ENCODE measurements at places on chromosomes 4 and X. TPM values are rescaled to one million over a fixed set of nuclear protein-coding genes. Genes with fewer than 3 reads are reported as not detected.

- no peaks in the 10 kb centered on the region for H3K36me3 ChIP-seq
- H3K4me1 ChIP-seq, result peaks cover 8% of the 10 kb centered on the region
- no peak overlapping the region for H3K27ac ChIP-seq
Observed at GRCh38 chr4:104615926-104616325, 121.2 kb upstream of the CXXC4 start.

GRCh38 chrX:24925430-24925829 lies 90.3 kb downstream of the ARX start:
- no peaks in the 10 kb centered on the region for H3K27me3 ChIP-seq
- H3K27ac ChIP-seq, result no peak overlapping the region
- H3K4me1 ChIP-seq, result no peaks in the 10 kb centered on the region
- H3K4me3 ChIP-seq, result no peak overlapping the region
- DNase-seq, result no peak

GRCh38 chrX:21295246-21295820 lies 78.9 kb upstream of the CNKSR2 start:
- no peaks in the 10 kb centered on the region for H3K4me1 ChIP-seq
- DNase-seq, result peak; percentile 51
- no peak overlapping the region for H3K4me3 ChIP-seq
- no peaks in the 10 kb centered on the region for H3K27me3 ChIP-seq

DNA sequence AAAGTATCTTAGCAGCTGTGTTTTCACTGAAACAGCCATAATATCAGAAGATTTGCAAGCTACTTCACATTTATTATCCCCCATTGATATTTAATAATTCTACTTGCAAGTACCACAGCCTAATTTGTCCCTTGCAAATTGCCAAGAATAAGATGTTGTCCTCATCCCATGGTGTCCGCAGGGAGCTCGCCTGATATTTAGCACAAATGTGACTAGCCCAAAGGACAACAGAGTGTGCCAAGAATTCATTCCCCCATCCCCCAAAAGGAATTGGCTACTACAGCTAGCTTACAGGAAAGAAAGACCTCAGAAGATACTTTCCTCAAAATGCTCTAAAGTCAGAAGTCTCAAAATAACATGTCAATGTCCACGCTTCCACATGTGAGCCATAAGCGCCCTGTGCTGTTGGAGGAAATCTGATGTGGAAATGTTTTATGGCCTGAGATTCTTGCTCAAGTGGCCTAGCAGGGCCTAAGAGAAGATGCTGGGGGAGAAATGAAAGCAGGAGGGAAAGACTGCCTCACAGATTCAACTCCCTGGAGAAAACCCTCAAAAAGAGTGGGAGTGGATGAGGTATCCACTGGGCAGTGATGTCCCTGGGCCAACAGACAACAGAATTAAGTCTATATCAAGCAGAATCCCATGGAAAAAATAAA lies 111.4 kb downstream of the SH3KBP1 start:
- no peaks in the 10 kb centered on the region for H3K4me1 ChIP-seq
- no peak overlapping the region for H3K4me3 ChIP-seq
- no peaks in the 10 kb centered on the region for H3K36me3 ChIP-seq
- H3K27ac ChIP-seq, result no peak overlapping the region
- no peak for DNase-seq

DNA sequence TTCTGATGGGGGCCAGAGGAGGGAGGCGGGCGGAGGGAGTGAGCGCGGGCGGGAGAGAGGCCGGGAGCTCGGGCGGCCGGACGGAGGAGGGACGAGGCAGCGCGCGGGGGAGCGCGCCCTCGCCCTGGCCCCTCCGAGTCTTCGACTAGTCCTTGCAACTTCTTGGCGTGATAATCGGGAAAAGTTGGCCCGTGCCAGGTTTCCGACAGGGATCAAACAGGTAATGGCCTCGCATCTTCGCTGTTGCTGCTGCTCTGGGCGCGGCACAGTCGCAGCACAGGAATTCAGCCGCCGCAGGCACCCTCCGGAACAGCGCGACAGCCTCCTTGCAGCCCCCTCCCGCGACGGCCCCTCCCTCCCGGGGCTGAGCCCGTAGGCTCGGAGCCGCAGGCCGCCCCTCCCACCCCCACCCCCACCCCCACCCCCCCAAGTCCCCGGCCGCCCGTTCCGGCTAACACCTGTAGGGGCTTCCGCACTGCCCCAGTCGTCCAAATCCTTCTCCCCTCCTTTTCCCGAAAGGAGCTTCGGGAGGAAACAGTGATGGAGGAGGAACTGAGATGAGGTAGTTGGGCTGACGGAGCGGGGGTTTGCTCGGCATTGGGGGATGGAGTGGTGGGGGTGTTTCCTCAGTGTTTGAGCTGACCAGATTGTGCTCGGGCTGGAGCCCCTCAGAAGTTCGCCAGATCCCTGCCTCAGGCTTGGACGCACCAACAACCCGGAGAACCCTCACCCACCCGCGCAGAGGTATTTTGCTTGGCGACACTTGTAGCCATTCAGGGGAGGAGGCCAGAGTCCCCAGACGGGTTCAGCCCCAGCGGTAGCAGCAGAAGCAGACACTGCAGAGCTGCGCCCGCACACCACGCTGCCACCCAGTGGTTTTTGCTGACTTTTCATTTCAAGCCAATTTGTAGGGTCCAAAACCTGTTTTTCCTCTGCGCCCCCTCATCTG lies at the start of gene FGF13:
Gene FGF13 (minus strand): TSS at position 319 of the 949 bp plus-strand sequence. CDS start 714 bp downstream, outside the sequence.
- peaks cover 18% of the 10 kb centered on the region for H3K36me3 ChIP-seq
- DNase-seq, result peak; percentile 85

GRCh38 chr4:7344636-7345155 lies 90.0 kb downstream of the PSAPL1 start:
- no peaks in the 10 kb centered on the region for H3K36me3 ChIP-seq
- H3K27me3 ChIP-seq, result peaks cover 15% of the 10 kb centered on the region
- H3K4me1 ChIP-seq, result no peaks in the 10 kb centered on the region
- H3K27ac ChIP-seq, result no peak overlapping the region
- H3K4me3 ChIP-seq, result no peak overlapping the region

- peak overlapping the region; percentile 5 for H3K27ac ChIP-seq
- H3K27me3 ChIP-seq, result peaks cover 48% of the 10 kb centered on the region
- peak overlapping the region; percentile 26 for H3K4me3 ChIP-seq
Observed at GRCh38 chr4:4641661-4642495, 100.0 kb upstream of the STX18 start.

GRCh38 chr4:114187592-114187991 lies 208.1 kb upstream of the ARSJ start:
- no peaks in the 10 kb centered on the region for H3K27me3 ChIP-seq
- DNase-seq, result no peak
- no peaks in the 10 kb centered on the region for H3K36me3 ChIP-seq
- H3K4me1 ChIP-seq, result no peaks in the 10 kb centered on the region

- no peak overlapping the region for H3K27ac ChIP-seq
- H3K4me3 ChIP-seq, result no peak overlapping the region
- no peak for DNase-seq
- no peaks in the 10 kb centered on the region for H3K36me3 ChIP-seq
- no peaks in the 10 kb centered on the region for H3K27me3 ChIP-seq
Observed at GRCh38 chr4:116839826-116840225, 245.6 kb downstream of the TRAM1L1 start.

DNA sequence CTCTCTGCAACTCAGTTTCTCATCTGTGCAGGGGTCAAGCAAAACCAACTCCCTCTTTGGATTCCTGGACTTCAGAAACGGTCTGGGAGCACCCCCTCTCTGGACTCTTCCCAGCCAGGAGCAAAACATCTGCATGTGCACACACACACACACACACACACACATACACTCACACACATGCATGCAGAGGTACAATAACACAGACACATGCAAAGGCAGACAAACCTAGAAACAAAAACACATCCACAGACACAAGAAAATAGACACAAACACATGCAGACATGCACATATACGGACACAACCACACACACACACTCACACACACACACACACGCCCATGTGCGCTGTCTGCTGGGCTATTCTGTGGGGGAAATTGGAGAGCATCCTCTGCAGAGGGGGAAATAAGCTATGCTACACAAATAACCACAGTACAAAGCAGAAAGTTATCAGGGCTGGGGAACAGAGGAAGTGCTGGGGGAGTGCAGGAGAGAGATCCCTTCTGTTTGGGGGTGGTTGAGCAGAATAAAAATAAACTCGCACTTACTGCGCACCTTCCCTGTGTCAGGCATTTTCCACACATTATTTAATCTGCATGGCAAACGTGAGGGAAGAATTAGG lies 19.9 kb downstream of the IQSEC2 start:
- no peaks in the 10 kb centered on the region for H3K4me1 ChIP-seq
- no peak overlapping the region for H3K27ac ChIP-seq
- no peak for DNase-seq
- H3K36me3 ChIP-seq, result no peaks in the 10 kb centered on the region

GRCh38 chrX:31384471-31384870 lies 312.6 kb upstream of the FTHL17 start:
- no peak overlapping the region for H3K27ac ChIP-seq
- DNase-seq, result no peak
- H3K27me3 ChIP-seq, result no peaks in the 10 kb centered on the region
- no peak overlapping the region for H3K4me3 ChIP-seq

- H3K27ac ChIP-seq, result no peak overlapping the region
- no peaks in the 10 kb centered on the region for H3K36me3 ChIP-seq
- H3K27me3 ChIP-seq, result no peaks in the 10 kb centered on the region
- H3K4me1 ChIP-seq, result no peaks in the 10 kb centered on the region
- DNase-seq, result no peak
- no peak overlapping the region for H3K4me3 ChIP-seq
Observed at GRCh38 chrX:39710776-39711175, 387.0 kb downstream of the BCOR start.

GRCh38 chr4:28248269-28248668 lies 1387.6 kb downstream of the STIM2 start:
- H3K4me3 ChIP-seq, result no peak overlapping the region
- no peaks in the 10 kb centered on the region for H3K4me1 ChIP-seq
- DNase-seq, result no peak
- no peaks in the 10 kb centered on the region for H3K36me3 ChIP-seq
- H3K27me3 ChIP-seq, result no peaks in the 10 kb centered on the region

GRCh38 chr4:123974386-123975149 lies 578.0 kb downstream of the SPRY1 start:
- no peaks in the 10 kb centered on the region for H3K27me3 ChIP-seq
- H3K4me3 ChIP-seq, result no peak overlapping the region
- no peaks in the 10 kb centered on the region for H3K36me3 ChIP-seq

- DNase-seq, result no peak
- H3K36me3 ChIP-seq, result no peaks in the 10 kb centered on the region
- no peak overlapping the region for H3K27ac ChIP-seq
- H3K4me1 ChIP-seq, result no peaks in the 10 kb centered on the region
Observed at GRCh38 chr4:18025288-18025687, 3.7 kb upstream of the LCORL start.

GRCh38 chrX:24173115-24173847 lies 23.8 kb downstream of the ZFX start:
- no peaks in the 10 kb centered on the region for H3K4me1 ChIP-seq
- H3K27me3 ChIP-seq, result no peaks in the 10 kb centered on the region
- peak; percentile 69 for DNase-seq

- no peak overlapping the region for H3K27ac ChIP-seq
- no peaks in the 10 kb centered on the region for H3K4me1 ChIP-seq
- no peaks in the 10 kb centered on the region for H3K27me3 ChIP-seq
- peaks cover 4% of the 10 kb centered on the region for H3K36me3 ChIP-seq
Observed at GRCh38 chr4:110417136-110417535, 58.8 kb upstream of the ENPEP start.

GRCh38 chr4:2350982-2351381 lies 67.5 kb downstream of the ZFYVE28 start:
- peak; percentile 8 for DNase-seq
- H3K4me3 ChIP-seq, result no peak overlapping the region
- no peaks in the 10 kb centered on the region for H3K4me1 ChIP-seq
- no peaks in the 10 kb centered on the region for H3K27me3 ChIP-seq

DNA sequence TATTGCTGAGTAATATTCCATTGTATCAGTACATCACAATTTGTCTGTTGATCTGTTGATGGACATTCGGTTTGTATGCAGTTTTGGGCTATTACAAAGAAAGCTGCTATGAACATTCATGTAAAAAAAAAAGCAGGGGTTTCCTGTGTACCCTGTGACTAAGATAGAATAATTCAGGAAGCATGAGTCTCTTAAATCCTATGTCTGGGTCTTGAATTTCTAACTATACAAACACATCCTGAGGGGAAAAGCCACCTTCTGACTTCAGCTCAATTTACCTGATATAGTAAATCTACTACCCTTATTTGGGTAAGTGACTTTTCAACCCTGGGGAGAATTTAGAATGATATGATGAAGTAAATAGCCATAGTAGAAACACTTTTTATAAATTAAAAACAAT lies 94.6 kb upstream of the FUNDC1 start:
- no peak for DNase-seq
- H3K27ac ChIP-seq, result no peak overlapping the region
- no peaks in the 10 kb centered on the region for H3K36me3 ChIP-seq
- H3K27me3 ChIP-seq, result no peaks in the 10 kb centered on the region
- no peaks in the 10 kb centered on the region for H3K4me1 ChIP-seq

GRCh38 chr4:159946983-159947615 lies 844.2 kb downstream of the RAPGEF2 start:
- peaks cover 4% of the 10 kb centered on the region for H3K27me3 ChIP-seq
- no peaks in the 10 kb centered on the region for H3K4me1 ChIP-seq
- DNase-seq, result no peak
- H3K36me3 ChIP-seq, result no peaks in the 10 kb centered on the region
- no peak overlapping the region for H3K27ac ChIP-seq

DNA sequence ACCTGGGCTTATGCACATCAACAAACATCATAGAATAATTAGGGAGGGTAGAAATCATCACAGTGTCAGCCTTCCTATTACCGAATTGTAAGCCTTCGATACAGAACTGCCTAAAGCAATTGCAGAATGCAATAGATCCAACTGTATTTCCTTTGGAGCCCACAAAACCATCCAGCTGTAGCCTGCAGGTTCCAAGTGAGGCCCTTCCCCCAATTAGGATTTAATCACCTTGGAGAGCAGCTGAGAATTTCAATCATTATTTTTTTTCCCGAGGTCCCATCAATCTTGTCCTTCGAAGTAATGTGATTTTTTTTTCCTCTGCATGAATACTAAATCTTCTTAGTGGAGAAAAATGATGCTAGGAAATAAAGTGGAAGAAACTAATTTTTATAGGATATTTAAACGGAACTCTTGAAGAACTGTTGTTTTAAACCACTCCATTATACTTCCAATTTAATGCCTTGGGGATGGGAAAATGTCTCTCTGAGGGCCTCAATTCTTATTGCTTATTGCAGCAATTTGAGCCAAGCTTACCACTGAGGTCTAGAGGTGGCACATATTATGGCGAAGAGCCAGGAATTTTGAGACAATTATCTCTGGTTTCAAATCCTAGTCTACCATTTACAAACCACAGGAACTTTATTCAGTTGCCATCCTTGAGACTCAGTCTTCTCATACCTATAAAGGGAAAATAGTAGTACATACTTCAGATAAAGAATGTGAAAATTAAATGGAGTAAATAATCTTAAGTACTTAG lies 953.4 kb upstream of the IGFBP7 start:
- no peak overlapping the region for H3K27ac ChIP-seq
- H3K4me1 ChIP-seq, result no peaks in the 10 kb centered on the region
- no peaks in the 10 kb centered on the region for H3K27me3 ChIP-seq
- no peak overlapping the region for H3K4me3 ChIP-seq
- DNase-seq, result no peak

GPR50 gene
- total RNA-seq, result 0.18 TPM

TCEAL6 gene
- total RNA-seq, result not detected

WAS gene
- 0.27 TPM for total RNA-seq

KCND1 gene
- 3.7 TPM for total RNA-seq

ARHGAP24 gene
- 85.6 TPM for total RNA-seq
